ENCODE measurements at places on chromosomes 3 and 15.

DNA sequence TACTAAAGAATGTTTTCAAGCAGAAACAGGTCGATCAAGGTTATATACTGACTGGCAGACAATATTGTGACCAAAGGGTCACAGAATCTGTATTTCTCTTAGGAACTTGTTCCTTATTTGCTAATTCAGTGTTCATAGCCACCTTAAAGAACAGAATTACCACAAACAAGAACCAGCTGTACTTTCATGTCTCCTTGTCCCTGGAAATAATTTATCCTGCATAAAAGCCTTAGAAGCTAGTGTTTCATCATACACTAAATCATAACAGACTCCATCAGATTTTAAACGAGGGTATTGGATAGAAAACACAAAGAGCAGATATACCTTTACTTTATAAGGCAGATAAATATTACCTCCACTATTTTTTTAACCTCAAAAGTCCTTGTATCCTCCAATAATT is 6.4 kb downstream of the DNAJC19 start:
- no peak for DNase-seq

- DNase-seq: no peak
Observed at GRCh38 chr3:170808041-170808440, 62.0 kb downstream of the RPL22L1 start.

GRCh38 chr3:58349792-58350626 is 17.3 kb downstream of the PXK start:
- DNase-seq: peak; percentile 61

- DNase-seq: no peak
Observed at GRCh38 chr15:61929452-61929851, 130.8 kb downstream of the VPS13C start.

DNA sequence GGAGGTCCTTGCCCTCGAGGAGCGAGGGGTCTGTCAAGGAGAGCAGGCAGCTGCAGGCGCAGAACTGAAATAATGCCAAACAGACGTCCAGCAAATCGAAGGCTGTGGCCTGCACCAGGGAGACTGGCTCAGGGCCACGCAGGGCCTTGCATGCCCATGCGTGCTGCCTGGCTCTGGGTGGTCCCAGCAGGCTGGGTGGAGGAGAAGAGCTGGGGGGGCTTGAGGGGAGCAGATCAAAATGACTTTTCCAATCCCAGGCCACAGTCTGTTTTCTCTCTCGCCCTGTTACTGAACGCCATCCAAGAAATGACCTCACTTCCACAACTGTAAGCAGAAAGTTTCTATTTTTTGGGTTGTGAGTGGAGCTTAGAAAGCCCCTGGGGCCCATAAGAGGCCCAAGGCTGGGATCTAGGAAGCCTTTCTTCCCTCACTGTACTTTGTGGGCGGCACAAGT is 96.9 kb upstream of the RPL32 start:
- DNase-seq: no peak

DNA sequence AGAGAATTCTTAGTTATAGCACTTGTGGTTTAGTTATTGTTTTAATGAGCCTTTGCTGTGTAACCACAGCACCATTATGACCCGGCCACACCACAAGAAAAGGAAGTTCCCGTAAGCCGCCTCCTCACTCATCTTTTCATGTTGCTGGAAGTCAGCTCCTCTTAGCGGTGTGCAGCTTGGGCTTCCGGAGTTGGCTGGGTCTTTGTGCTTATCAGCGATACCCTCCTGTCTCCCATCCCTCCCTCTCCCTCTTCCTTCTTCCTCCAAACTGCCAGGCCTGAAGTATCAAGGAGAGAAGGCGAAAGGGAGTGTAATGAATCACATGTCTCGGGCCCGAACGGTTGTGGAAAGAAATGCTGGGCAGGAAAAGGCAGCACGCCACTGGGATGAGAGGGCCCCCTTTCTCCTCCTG is 353.5 kb downstream of the MCTP2 start:
- DNase-seq: peak; percentile 25

- DNase-seq: peak; percentile 87
Observed at GRCh38 chr15:92714477-92715401, 59.2 kb upstream of the FAM174B start.

GRCh38 chr15:75232826-75233503 is 25.2 kb upstream of the GOLGA6C start:
- DNase-seq: peak; percentile 4

GRCh38 chr3:8784676-8785435 is 15.4 kb upstream of the OXTR start:
- DNase-seq: no peak

- no peak for DNase-seq
Observed at GRCh38 chr15:88748081-88748480, 55.2 kb upstream of the ACAN start.

DNA sequence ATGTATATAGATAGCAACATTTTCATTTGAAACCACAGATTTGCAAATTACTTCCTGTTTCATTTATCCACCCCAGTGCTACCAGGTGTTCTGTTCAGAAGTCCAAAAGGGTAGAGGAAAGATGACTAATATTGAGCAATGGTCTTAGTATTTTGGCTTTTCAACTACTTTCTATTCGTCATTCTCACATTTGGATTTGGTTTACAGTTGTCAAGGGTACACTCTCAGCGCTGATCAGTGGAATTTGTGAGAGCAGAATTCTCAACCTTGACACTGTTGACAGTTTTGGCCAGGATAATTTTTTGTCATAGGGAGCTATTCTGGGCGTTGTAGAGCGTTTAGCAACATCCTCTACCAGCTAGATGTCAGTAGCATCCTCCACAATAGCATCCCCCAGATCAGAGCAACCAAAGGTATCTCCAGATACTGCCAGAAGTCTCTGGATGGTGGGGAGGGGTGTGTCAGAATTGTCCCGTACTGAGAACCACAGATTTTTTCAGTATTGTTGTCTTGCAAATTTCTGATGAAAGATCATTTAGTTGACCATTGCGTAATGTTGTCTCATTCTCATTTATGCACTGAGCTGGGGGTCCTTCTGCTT is 4.2 kb downstream of the HMCES start:
- DNase-seq: peak; percentile 83

DNA sequence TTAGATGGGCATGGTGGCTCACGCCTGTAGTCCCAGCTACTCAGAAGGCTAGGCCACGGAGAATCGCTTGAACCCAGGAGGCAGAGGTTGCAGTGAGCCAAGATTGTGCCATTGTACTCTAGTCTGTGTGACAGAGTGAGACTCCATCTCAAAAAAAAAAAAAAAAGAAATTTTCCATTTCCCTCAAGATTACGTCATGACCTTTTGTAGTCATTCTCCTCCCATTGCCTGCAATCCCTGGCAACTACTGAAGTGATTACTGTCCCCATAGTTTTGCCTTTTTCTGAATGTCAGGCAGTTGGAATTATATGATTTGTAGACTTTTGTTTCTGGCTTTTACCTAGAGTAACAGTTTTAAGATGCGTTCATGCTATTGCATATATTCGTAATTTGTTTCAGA is 28.0 kb downstream of the WDR76 start:
- no peak for DNase-seq

DNA sequence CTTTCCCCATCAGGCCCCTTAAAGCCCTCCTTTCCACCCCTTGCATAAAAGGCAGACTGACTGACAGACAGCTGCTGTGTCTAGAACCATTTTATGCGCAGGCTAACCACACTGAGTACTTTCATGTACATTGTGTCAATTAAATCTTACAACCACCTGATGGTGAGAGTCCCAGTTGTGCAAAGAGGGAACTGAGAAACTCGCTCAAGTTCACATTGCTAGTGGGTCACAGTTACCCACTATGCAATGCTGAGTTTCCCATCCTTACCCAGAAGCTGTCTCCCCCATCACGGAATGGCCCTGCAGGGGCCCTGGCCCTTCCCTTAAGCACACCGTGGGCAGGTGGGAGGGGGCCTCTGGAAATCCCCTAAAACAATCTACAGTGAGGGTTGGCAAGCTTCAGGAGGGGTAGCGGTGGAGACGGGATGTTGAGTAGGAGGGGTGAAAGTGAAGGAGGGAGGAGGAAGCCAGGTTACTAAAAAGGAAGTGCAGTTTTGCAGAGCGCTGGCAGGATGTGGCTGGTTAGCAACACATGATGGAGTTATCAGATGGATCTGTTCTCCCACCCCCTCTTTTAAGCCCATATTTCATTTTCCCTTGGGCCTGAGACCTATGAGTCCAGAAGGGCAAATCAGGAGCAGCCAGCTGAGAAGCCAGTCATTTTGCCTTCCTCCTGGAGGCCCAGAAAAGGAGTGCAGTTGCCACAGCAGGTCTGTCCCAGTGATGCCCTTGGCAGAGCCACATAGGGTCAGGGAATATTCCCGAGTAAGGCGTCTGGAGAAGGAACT is 30.0 kb downstream of the STARD5 start:
- DNase-seq: peak; percentile 71

- no peak for DNase-seq
Observed at GRCh38 chr3:178768072-178768864, 232.0 kb downstream of the KCNMB2 start.

DNA sequence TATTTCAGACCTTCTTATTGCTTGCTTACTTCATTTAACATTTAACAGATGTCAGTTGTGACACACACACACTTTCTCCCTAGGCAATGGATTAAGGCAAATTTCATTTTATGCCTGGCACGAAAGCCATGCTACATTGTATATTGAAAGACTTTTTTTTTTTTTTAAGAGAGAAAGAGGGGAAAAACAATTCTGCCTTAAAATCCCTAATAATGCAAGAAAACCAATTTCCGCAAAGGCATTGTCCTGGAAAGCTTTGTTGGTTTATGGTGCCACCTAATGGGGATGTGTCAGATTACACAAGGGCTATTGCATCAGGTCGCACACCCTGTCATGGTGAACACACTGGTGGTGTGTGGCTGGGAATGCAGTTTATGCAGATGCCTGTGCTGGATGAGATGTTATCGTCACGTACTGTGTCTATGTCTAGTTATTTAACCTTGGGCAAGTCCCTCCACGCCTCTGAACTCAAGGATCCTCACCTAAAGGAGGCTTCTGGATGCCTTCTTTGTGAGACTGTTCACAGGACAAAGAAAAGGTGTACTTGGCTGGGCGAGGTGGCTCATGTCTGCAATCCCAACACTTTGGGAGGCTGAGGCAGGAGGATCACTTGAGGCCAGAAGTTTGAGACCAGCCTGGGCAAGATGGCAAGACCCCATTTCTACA is 37.3 kb upstream of the RFTN1 start:
- DNase-seq: peak; percentile 61

GRCh38 chr15:60477916-60478565 is 901 bp downstream of the ICE2 start:
- peak; percentile 25 for DNase-seq

DNA sequence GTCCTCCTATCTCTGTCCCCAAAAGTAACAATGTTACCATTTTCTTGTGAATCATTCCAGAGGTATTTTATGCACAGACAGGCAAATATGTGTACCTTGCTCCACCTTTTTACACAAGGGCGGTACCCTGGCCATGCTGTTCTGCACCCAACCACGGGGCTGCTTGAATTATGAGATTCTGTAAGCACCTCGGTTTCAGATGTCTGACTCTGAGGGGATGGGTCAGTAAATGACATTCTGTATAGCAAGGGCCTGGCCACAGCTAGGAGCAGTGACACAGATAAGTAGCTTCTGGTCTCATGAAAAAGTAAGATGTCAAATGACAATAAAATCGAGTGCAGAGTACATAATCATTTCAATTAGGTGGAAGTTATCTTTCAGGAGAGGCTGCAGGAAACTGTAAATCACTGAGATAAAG is 30.4 kb upstream of the FLNB start:
- no peak for DNase-seq

DNA sequence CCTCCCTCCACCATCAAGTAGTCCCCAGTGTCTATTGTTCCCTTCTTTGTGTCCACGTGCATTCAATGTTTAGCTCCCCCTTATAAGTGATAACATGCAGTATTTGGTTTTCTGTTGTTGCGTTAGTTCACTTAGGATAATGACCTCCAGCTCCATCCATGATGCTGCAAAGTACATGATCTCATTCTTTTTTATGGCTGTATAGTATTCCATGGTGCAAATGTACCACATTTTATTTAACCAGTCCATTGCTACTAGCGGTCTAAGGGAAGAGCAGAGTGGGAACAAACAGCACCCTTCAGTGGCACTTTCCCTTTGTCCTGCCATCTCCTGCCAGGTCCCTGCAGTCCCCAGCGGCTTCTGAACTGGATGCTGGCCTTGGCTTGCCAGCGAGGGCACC is 69.1 kb downstream of the LRRK1 start:
- DNase-seq: no peak

DNA sequence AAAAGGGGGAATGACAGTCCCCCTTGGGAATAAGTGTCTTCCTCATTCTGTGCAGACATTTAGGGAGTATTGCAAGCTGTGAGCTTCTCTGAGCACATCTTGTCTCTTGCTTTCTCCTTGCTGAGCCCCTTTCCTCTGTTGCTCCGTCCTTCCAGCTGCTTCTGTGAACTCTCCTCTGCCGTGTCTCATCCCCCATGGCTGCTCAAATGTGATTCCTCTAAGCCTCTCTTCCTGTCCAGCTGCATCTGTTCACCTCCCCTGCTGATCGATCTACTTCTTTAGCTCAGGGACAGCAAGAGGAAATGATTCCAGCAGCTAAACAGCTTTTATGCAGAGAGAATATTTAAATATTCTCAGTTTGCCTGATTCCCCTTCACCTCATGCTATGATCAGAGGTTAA is 328.0 kb upstream of the DNAJC19 start:
- no peak for DNase-seq

DNA sequence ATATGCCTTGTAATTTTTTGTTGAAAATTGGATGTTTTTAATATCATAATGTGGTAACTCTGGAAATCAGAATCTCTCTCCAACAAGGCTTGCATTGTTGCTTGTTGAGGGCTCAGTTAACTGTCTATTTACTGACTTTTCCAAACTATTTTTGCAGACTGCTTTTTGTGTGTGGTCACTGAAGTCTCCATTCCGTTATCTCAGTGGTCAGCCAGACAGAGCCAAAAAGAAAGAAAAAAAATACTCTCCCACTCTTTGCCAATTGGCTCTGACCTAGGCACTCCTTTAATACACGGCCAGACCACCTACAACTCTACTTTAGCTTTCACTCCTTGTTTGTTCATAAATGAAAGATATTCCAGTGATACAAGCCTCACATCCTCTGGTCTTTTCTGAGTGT is 52.5 kb downstream of the IFT80 start:
- no peak for DNase-seq

DNA sequence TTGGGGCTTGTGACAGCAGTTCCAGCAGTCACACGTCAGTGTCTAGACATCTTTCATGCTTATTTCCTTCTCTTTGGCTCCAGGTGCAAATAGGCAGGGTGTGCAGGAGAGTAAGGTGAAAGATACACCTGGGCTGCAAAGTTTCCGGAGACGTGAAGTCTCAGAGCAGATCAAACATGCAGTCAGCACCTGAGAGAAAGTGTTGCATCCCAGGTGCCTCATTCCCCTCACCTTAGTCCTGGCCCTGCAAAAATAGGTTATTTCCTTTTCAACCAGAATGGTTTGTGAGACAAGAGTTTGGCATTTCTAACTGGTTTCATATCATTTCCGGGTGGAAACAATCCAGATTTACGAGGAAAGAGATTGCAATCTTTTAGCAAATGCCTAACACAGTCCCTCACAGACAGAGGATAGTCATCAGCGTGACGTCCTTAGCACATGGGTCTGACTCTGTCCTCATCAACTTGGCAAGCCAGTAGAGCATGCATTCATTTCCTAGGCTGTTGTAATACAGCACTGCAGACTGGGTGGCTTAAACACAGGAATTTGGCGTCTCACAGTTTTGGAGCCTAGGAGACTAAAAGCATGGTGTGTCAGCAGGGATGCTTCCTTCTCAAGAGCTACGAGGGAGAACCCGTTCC is 58.2 kb upstream of the ARRDC4 start:
- DNase-seq: no peak
